ENCODE measurements at places on chromosomes 1 and 21. TPM values are rescaled to one million over a fixed set of nuclear protein-coding genes. Genes with fewer than 3 reads are reported as not detected.

Gene TMEM269
- 1.9 TPM for total RNA-seq

Gene NCDN
- 24.7 TPM for total RNA-seq

Gene ADCY10
- total RNA-seq: 0.07 TPM

Gene KCNJ15
- not detected for total RNA-seq

Gene MXRA8
- total RNA-seq: 3.0 TPM

Gene PLA2G5
- not detected for total RNA-seq

Gene RAB7B
- total RNA-seq: not detected

Gene OR2M3
- total RNA-seq: not detected

DNA sequence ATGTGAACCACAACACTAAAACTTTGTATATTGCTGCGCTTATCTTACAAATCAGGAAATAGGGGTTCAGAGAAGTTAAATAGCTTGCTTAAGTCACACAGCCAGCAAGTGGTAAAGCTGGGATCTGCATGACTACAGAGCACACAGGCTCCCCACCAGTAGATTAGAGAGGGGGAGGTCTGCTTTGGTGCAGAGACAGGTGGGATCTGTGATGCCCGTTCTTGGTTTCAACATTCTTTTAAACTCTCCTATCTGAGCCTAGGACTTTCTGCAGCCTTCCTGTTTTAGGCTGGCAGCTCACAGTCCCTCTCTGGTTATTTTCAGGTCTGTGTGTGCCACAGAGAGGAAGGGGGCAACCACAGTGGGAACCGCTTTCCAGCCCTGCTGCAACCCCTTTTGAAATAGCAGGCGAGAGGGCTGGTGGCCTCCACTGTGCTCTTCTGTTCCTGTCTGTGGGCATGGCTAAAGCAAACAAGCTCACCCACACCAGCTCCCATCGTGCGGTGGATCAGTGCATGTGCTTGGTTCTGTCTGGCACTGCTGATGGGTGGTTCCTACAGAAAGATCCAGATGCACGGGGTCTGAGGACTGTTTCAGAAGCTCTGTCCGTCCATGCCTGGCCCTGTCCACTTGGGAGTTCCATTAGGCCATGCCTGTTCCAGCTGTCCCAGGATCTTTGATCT lies 1.7 kb upstream of the IL6R start:
- DNase-seq: peak; percentile 27

DNA sequence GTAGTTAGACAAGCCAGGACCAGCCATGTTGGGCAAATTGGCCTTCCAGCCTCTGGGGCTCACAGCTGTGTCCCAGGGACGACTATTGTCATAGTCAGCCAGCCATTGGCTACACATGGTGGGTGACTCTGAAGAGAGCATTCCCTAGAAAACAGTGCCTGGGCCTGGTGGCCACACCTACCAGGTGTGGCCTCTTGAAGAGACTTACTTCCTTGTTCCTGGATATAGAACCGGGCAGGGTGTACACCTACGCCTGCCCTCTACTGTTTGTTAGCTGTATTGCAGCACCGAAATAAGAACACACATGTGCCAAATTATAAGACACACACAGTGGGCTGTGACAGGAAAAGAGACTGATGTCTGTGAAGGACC lies 134.6 kb upstream of the ARHGEF16 start:
- DNase-seq: peak; percentile 39

GRCh38 chr1:205273551-205273982 lies 45.8 kb downstream of the TMCC2 start:
- DNase-seq: peak; percentile 83

GRCh38 chr1:97427371-97427770 lies 493.5 kb downstream of the DPYD start:
- DNase-seq: no peak

DNA sequence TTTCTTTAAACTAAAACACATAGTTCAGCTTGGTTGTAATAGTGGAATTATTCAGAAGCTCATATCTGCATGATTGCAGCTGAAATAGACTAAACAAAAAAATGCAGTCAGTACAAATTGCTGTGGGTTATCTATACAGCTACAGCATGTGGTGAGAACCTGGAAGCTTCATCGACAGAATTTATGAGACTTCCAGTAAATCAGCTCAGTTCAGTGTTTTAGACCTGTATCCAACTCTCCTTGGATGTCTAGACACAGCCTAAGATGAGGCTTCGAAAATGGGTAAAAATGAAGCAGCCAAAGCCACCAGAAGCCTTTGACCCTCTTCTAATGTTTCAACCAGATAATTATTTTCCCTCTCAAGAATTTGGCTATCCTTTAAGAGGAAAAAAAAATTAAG lies 127.1 kb upstream of the C1orf105 start:
- no peak for DNase-seq

- no peak for DNase-seq
These were observed 32.7 kb upstream of the KHDRBS1 start for GRCh38 chr1:31980835-31981455.

DNA sequence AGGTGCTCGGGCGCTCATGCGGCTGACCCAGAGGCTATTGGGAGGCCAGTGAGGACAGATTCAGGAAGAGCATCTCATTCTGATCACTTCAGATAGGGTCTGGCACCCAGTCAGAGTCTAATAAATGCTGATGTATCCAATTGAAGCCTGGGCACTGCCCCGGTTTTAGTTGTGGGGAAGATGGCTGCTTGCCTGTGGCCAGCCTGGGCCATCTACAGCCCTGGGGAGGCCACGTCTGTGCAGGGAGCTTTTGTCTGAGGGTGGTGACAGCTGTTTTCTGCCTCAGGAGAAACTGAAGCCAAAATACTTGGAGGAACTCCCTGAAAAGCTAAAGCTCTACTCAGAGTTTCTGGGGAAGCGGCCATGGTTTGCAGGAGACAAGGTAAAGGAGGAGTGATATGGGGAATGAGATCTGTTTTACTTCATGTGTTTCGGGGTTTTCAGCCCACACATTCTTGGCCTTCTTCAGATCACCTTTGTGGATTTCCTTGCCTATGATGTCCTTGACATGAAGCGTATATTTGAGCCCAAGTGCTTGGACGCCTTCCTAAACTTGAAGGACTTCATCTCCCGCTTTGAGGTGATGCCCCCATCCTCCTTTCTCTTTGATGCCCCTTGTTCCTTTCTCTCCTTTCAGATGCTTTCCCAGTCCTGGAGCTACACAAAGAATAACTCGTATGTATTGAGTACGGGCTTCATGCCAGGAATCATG lies 2.8 kb downstream of the GSTM5 start:
- DNase-seq: no peak

DNA sequence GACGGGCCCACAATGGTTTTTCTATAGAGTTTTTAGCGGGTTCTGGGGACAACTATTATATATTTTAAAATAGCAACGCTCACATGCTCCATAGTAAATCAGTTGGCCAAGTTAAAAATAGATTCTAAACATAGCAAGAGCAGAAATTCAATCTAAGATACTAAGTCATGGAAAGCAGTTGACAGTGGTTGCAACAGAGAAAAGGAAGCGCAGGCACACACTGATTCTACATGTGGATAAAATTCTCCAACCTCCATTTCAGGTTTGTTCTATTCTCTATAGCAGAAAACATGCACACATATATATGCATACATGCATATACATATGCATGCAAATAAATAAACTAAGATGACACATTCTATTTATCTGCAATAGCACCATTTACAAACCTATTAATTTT lies 89.6 kb upstream of the HNRNPU start:
- DNase-seq: no peak

GRCh38 chr1:9826087-9826486 lies 2.3 kb upstream of the CLSTN1 start:
- DNase-seq: no peak

GRCh38 chr1:95119273-95119672 lies 2.1 kb downstream of the TLCD4 start:
- no peak for DNase-seq

- DNase-seq: peak; percentile 57
These were observed 10.8 kb downstream of the GPR3 start for GRCh38 chr1:27403065-27403726.

GRCh38 chr1:48916130-48917069 lies 139.7 kb upstream of the BEND5 start:
- no peak for DNase-seq

DNA sequence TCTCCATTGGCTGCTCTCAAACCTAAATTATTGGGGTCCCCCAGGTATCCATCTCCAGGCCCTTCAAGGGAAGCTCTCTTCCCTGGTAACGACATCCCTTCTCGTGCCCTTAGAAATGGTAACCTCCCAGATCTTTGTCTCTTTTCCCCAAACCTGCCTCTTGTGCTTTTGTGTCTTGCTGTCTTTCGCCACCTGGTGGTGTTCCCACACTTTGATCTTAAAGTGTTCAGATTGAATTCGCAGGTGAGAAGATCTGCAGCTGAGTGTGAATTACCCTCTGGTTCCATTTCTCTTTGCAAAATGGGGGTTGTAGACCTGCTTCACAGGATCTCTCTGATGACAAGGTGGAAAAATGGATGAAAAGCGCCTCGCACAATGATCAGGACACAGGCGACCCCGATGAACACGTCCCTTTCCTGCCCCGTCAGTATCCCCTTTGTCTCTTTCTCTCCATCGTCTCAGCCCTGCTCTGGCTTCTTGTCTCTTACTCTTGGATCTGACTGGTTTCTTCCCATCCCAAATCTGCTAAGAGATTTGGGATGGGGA lies 53.1 kb downstream of the DOP1B start:
- peak; percentile 34 for DNase-seq

DNA sequence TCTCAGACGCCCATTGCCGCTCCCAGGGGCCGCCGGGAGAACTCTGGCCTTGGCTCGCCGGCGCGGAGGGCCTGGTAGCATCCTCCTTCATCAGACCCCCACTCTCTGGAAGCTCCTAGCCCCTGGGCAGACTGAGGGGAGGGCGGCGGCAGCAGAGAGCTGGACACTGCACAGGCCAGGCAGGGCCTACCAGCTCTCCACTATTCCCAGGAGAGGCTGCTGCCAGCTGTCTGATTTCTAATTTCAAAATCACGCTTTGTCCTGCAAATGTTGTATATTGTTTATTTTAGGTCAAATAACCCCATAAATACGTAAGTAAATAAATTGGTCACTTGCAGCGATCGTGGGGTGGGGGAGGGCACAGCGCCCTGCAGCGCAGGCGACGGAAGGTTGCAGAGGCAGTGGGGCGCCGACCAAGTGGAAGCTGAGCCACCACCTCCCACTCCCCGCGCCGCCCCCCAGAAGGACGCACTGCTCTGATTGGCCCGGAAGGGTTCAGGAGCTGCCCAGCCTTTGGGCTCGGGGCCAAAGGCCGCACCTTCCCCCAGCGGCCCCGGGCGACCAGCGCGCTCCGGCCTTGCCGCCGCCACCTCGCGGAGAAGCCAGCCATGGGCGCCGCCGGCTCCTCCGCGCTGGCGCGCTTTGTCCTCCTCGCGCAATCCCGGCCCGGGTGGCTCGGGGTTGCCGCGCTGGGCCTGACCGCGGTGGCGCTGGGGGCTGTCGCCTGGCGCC lies at the start of gene MTARC1:
TSS of gene MTARC1 (plus strand) at position 577 of the 732 bp plus-strand sequence. CDS start at position 609, 32 bp downstream.
- no peak for DNase-seq

- no peak for DNase-seq
These were observed 17.8 kb upstream of the FAM131C start for GRCh38 chr1:16091296-16091695.

GRCh38 chr1:225752245-225752644 lies 25.4 kb upstream of the SRP9 start:
- no peak for DNase-seq

DNA sequence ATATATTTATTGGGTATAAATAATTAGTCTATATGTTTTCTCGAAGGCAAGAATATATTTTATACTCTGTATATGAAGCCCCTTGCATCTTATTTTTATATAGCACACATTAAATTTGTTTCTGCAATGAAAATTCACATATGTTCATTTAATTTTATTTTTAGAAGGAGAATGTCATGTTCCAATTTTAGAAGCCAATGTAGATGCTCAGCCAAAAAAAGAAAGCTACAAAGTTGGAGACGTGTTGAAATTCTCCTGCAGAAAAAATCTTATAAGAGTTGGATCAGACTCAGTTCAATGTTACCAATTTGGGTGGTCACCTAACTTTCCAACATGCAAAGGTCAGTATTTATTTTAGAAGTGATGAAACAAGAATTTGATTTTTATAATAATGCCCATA lies 16.6 kb downstream of the CFHR5 start:
- no peak for DNase-seq

DNA sequence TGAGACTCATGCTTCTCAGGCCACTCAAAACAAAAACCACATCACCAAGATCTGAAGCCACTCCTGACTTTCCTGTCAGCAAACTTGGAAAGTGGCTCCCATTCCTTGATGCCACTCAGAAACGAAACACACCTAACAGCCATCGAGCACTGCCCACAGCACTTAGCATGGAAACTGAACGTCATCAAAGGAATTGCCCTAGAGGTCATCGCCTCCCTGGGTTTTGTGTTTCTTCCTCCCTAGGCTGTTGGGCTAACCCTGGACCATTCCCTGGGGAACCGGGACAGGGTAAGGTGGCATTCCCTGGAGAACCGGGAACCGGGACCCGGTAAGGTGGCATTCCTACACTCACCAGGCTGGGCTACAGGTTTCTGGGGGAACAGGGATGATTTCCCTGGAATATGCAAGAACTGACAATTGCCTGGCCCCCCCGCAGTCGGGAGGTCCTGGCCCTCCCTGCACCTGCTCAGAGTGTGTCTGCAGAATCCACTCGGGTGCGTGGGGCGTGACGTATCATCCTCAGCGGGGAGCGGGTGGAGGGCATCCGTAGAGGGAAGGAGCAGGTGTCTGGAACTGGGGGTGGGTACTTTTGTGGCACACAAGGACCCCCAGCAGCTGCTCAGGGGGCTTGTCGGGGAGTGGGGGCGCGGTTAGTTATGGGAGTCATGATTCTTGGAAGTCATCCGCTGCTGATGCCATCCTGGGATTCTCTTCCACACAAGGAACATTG lies 30.3 kb downstream of the SLC45A1 start:
- no peak for DNase-seq

DNA sequence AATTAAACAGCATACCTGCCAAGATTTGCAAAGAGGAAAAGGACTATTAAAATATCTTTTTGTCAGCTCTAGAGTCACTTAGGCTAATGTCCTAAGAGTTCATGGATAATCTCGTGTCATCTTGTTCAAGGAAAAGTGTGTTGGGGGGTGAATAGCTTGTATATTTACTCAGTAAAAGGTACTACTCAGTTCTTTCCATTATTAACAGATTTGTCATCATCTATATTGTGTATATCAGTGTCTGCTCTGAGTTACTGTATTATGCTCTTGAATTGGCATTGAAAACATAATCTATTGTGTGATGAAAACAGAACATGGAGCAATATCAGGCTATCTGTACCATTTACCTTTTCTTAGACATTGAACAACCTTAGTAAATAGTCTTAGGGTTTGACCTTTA lies 41.9 kb downstream of the SMG7 start:
- no peak for DNase-seq

DNA sequence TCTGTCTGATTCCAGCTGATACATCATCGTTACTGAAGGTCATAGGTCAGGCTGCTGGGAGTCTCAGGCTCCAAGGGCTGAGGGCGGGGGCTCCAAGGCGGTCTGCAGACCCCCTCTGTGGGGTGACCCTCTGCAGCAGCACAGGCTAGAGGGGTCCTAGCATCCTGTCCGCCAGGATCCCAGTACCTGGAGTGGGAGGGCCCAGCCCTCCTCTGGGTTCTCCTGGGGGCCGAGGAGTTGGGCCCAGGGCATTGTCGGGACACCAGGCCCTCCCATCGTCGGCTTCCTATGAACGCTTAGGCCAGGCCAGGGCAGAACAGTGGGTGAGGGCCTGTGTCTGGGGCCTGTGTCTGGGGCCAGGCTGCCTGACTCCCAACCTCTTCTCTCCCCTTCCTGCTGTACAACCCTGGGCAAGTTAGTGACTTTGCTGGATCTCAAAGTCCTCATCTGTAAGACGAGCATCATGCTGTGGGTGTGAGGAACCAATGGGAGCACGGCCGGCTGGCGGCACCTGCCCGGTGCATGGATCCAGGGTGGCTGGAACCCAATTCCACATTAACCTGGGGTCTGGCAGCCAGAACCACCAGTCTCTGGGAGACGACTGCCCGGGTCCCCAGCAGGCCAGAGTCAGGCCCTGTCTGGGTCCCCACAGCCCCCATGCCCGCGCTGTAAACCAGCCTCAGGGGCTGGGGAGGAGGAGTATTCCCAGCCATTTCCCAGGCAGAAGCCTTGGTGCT lies 56.2 kb upstream of the COL18A1 start:
- DNase-seq: no peak

All from activated T-cell treated with anti-CD3 and anti-CD28 coated beads, Interleukin-2, amount 50 U/mL, for 72 hours (primary cell).